Urothelium cell line (cell line): ENCODE measurements at places on chromosomes 6 and 20.

GRCh38 chr20:25233016-25233772, 14.7 kb upstream of the PYGB start:
- DNase-seq = peak; percentile 52

DNA sequence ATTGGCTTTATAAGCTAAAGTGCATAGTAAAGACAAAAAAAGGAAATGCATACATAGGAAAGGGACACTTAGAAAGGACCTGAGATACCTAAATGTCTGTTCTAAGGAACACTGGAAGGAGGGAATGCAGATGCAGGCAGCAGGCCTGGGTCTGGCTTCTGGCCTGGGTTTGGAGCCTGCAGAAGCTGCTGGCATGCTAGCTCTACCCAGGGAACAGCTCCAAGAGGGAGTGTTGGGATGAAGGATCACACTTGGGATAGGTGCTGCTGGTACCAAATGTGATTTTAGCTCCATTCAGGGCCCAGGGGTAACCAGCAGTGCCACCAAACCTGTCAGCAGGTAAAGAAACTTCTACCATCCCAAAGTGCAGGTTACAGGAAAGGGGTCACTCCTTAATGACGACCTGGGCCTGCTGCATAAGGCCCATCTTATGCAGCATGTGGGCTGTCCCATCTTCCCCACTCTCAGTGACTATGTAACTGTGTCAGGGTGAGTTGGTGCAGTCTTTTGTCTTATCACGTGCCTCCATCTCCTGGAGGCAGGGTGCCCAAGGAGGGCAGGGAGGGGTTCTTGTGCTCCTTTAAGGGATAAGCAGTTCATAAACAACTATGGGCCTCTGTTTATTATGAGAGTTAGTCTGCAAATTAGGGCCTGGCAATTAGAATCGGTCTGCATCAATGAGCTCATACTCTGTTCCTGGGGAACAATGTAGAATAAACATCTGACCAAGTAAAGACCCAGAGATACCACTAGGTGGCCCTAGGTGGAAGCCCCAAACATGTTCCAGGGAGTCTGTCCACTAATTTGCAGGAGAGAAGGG, 26.9 kb downstream of the DDX27 start:
- DNase-seq = peak; percentile 74

GRCh38 chr6:146868671-146869209, 270.0 kb downstream of the ADGB start:
- DNase-seq = no peak

DNA sequence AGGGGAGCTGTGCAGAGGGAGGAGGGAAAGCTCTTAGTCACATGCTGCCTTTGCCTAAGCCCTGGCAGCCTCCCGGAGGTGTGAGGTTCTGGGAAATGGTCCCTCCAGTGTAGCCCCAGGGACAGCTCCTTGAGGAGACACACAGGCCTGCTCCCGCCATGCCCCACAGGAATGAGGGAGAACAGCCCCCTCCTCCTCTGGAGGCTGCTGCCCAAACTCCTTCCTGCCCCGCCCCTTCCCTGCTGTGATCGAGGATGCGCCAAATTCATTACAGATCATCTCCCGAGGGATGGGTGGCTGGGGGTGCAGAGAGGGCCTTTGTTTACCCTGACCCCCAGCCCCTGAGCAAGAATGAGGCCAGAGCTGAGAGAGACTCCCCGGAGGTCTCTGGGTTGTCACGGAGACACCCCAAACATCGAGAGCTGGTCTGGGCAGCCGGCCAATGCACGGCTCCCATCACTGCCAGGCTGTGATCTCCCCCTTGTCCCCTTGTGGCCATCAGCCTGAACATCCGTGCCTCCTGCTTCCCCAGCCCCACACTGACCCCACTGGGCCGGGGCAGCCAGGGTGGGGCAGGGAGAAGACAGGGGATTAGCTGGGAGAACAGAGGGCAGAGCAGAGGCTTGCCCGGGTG, 8.4 kb downstream of the CYP21A2 start:
- peak; percentile 40 for DNase-seq

- no peak for DNase-seq
Observed at GRCh38 chr20:9686001-9686400, 152.9 kb downstream of the PAK5 start.

DNA sequence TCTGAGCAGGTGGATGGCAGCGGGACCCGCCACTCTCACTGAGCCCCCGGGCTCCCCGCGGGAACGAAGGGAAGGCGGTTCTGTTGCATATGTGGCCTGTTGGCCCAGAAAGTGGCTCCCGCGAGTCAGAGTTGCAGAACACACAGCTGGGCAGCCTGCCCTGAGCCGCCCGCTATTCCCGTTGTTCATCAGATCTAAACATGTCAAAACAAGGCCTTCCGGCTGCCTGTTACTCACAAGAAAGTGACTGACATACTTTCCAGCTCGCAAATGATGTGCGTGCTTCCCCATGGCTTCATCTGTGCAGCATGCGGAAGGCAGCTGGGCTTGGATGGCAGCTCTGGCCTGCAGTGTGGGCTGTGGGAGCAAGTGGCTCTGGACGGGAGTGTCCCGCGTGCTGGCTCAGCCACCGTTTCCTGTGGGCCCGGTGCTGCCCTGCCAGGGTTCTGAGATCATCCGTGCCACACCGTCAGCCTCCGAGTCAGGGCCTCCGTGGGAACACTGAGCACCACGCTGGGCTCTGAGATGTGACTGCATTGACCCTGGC, 227.3 kb downstream of the ERMARD start:
- DNase-seq = no peak

GRCh38 chr6:15375018-15375417, 129.1 kb downstream of the JARID2 start:
- DNase-seq = no peak

DNA sequence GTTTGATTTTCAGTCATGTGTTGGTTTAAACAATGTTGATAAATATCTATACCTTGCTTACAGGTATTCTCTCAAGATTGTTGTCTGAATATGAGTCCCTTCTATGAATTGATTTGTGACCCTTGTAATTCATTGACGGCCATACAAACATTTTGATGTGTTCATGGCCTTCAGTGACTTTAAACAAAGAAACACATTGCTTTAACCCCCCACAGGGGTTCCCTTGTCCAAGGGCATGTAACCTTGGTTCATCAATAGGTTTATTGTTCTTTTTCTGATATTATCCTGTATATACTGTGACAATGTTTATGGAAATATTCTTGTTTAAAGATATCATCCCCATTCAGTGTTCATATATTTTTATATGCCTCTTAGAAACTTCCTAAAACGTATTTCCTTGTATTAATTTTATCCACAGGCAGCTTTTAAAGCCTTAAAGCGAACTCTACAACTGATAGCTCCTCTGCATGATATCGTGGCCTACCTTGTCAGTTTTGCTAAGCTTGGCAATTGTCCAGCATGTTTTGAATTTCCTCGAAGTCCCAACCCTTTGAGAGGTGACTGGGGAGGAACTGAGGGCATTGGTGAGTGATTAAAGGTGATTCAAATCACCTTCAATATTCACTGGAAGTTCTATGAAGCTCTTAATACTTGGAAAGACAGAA, 87.0 kb downstream of the CD164 start:
- DNase-seq = no peak

- DNase-seq = no peak
Observed at GRCh38 chr20:62700261-62700930, 8.2 kb upstream of the NTSR1 start.

DNA sequence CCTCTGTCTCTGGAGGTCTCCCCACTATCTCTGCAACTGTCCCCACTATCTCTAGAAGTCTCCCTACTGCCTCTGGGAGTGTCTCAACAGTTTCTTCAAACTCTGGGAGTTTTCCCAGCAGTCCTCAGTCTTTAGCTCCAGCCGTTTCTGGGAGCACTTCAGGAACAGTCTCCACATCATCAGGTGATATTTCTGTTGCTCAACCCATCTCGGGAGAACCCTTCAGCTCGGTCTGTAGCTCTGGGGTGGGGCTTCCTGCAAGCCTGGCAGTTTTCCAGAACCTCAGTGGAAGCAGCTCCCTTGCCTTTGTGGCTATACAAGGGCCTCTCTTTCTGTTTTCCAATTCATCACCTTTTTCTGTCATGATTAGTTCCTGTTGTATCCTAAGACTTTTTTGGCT, 3.0 kb upstream of the SFTA2 start:
- DNase-seq = peak; percentile 18

- no peak for DNase-seq
Observed at GRCh38 chr6:100468016-100468622, 3.4 kb upstream of the SIM1 start.

GRCh38 chr20:35269055-35269781, 8.7 kb downstream of the MMP24OS start:
- DNase-seq = peak; percentile 82

- no peak for DNase-seq
Observed at GRCh38 chr6:37520926-37521325, 21.2 kb upstream of the CCDC167 start.

DNA sequence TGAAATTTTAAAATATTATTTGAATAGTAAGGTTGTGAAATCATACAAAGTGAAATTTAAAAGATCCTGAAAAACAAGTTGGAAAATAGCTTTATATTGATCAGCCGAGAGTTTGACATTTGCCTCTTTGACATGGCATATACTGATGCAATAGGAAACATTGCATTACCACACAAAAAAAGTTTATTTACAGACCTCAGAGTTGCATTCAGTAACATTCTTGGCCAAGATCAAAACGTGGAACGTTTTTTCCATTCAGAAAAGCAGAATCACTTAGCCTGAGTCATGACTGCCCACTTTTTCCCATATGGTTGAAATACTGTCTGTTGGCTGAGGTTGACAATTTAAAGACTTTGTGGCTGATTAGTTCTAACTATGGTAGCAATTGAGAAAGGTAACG, 55.1 kb upstream of the BACH2 start:
- no peak for DNase-seq

DNA sequence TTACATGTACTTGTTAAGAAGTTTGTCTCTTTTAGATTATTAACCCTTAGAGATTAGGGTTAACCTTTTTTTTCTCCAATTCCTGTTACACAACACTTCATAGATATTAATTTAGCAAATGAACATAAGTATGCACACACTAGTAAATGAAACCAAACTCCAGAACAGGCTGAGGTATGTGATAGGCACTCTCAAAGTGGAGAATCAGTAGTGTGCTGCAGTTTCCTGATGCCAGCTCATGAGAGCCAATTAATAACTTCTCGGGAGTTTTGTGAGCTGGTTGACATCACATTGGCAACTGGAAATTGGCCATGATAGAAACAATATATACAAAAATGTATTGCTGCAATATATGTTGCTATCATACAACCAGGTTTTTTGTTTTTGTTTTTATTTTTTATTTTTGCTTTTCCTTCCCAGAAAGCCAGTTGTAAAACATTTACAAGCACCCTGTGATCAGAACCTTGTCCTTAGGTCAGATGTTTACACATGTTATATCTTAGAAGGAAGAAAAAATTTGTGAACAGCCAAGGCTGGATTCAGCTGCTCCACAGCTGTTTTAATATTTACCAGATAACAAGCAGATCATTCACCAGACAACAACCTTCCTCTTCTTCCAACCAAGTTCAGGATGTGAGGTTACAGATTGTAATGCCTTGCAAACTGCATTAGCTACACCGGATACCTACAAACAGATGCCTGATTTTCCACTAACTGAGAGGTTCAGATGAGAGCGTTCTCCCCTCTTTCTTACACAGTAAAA, 42.4 kb upstream of the ECHDC1 start:
- DNase-seq = no peak

- DNase-seq = no peak
Observed at GRCh38 chr20:19890445-19891051, 126.6 kb upstream of the NAA20 start.

- DNase-seq = no peak
Observed at GRCh38 chr6:15184441-15184861, 61.4 kb upstream of the JARID2 start.

GRCh38 chr20:37749620-37750403, 56.0 kb downstream of the CTNNBL1 start:
- no peak for DNase-seq

GRCh38 chr6:25792016-25792415, 37.5 kb downstream of the SLC17A4 start:
- no peak for DNase-seq

DNA sequence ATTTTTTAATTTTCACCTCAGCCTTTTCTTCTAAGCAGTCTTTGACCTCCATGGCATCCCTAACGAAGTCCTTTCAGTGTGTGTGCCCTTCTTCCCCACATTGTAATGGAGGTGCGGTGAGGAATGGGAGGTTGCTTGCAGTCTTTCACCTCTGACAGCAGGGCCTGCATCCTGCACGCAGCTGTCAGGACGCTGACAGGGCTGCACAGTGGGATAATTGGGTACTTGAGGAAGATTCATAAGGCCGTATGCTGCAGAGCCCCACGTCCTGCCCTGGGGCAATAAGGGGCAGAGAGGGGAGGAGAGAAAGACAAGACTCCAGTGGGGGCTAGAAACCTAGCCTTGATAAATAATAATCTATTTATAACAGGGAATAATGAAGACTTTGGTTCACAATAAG, 184.7 kb downstream of the SAMD5 start:
- no peak for DNase-seq

DNA sequence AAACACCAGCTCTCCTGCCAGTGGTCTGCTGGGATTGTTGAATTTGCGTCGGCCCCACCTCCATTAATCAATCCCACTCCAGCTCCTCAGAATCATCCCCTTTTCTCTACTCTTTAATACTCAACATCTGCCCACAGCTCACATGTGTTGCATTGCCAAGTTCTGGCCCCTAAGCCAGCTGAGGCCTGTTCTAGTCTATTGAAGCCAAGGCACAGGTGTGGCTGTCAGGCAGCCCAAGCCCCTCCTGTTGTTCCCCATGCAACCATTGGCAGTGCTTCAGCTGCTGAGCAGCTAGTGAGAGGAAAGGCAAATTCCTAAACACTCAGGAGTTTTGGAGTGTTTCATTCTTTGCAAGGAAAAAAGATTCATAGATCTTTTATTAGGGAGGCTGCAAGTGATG, 128.0 kb upstream of the NT5E start:
- no peak for DNase-seq

DNA sequence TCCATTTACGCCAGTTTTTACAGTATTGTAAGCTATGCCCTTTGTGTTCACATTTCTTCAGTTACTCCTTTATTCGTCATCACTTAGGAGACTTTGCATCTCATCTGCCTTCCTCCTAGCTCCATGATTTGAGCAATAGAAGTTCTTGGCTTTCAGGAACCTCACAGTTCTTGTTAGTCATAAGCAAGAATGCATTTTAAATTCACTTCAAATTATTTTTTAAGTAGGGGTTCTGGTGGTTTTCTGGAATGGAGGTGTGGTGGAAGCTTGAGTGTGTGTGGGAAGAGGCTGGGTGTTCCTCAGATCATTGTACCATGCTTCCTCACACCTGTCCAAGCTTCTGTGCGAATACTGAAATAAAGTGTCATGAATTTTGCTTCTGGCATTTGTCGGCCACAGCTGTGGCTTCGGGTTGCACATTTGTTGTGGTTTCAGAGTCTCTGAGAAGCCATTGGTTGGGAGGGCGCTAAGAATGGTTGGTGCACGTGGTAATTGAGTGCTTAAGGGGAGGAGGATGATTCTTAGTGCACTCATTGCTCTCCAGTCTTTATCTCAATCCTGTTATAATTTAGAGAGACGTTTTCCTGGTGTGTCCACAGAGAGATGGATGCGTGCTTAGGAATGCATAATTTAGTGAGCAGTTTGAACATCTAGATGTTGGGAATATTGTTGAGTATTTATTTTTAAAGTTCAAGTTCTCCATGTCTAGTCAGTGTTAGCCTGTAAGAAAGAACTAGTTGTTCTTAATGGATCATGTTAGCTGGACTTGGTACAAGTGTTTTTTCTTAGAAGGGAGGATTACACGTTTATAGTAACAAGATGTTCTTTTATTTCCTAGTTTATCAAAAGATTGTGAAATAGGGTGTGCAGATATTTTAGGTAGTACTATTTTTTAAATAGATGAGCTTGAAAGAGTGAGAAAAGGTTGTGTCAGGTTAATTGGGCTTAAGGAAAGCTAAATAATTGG, 31.9 kb downstream of the FOXO3 start:
- peak; percentile 9 for DNase-seq
